Right renal pelvis (tissue), 4 donors: ENCODE measurements at places on chromosomes 13 and 19.
A peak's percentile ranks its signal among the peaks of the same experiment; 100 is the strongest.

DNA sequence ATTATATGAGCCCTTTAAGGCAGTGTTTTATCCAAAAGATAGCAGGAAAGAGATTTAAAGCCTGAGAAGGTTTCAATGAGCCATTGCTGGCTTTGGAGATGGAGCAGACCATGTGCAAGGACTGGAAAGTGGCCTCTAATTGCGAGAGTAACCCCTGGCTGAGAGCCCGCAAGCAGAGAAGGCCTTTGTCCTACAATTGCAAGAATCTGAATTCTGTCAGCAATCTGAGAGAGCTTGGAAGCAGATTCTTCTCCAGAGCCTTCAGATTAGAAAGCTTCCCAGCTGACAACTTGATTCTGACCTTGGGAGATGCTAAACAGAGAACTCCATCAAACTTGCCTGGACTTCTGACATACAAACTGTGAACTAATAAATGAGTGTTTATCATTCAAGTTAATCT, 528.7 kb upstream of the KLF12 start:
- peak; percentile 14 for DNase-seq

DNA sequence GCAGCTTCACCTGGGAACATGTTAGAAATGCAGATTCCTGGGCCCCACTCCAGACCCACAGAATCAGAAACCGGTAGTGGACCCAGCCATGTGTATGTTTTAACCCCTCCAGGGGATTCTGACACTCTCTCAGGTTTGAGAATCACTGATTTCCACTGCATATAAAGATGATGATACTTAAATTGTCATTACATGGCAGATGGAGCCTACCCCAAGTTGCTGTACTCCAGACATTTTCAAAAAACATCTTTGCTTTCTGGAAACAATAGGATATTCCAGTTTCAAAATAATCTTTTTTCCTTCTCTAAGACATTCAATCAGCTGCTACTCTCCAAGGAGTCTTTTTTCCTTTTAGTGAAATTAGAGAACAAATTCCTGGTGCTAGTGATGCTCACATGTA, 48.6 kb upstream of the RGCC start:
- DNase-seq, result no peak

- no peak for DNase-seq
Observed at GRCh38 chr19:29505097-29505824, 20.5 kb upstream of the VSTM2B start.

GRCh38 chr13:58087566-58087965, 456.0 kb downstream of the PCDH17 start:
- DNase-seq, result no peak

DNA sequence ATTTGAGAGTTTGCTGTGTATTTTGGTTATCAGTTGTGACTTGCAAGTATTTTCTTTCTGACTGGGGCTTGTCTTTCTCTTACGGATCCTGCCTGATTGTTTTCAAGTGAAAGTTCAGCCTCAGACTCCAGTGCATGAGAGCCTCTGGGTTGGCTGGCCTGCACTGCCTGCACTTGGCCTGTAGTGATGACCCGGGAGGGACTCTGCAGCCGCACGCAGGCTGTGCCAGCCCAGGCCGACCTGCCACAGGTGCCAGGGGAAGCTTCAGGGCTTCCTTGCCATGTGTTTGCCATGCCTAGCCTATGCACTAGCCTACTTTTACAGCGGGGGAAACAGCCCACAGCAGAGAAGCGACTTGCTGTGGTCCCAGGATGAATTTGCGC, 77.0 kb downstream of the KDM4B start:
- DNase-seq, result no peak

- DNase-seq, result no peak
Observed at GRCh38 chr19:10268071-10268470, 2.8 kb upstream of the ICAM1 start.

- no peak for DNase-seq
Observed at GRCh38 chr19:6465006-6465405, 935 bp downstream of the CRB3 start.

- DNase-seq, result no peak
Observed at GRCh38 chr13:90898811-90899210, 448.7 kb upstream of the MIR17HG start.

- no peak for DNase-seq
Observed at GRCh38 chr19:7734220-7735203, 2.6 kb upstream of the CLEC4G start.

- no peak for DNase-seq
Observed at GRCh38 chr19:16342002-16342715, 17.5 kb downstream of the KLF2 start.
